ENCODE measurements at places on chromosomes 4 and X.

DNA sequence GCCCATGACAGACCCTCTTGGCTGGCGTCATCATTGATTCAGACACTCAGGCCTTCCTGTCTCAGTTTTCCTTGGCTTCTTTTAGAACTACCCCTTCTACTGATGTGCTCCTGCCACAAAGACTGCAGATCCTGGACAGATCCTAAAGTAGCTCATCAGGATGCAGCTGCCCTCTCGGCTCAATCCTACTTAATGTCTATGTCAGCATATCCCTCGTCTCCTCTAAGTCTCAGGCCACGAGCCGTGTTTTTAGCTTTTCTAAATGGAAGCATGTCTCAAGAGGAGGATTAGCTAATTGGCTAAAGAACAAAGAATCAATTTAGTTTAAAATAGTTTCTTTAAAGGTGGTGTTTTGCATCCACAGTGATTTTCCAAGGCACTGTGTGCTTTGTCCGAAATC is 447.7 kb downstream of the STIM2 start:
- no peak for DNase-seq

DNA sequence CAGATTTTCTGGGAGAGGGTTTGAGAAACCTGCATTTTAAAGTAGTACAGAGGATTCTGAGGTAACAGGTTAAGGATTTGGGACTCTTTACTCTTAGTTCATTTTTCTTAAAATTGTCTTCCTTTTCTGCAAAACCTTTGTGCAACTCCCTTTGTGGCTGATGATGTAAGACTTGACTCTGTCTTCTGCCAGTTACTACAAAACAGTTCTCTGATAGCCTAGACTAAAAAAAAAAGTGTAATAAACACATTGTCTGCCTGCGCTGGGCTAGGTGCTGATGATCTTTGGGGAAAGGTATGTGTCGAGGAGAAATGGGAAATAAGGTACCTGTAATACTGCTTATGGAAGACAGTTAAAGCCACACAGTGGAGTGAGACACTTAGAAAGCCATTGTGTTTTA is 28.7 kb downstream of the IL13RA1 start:
- no peak for DNase-seq

GRCh38 chr4:153234885-153235284 is 30.6 kb downstream of the TRIM2 start:
- no peak for DNase-seq

DNA sequence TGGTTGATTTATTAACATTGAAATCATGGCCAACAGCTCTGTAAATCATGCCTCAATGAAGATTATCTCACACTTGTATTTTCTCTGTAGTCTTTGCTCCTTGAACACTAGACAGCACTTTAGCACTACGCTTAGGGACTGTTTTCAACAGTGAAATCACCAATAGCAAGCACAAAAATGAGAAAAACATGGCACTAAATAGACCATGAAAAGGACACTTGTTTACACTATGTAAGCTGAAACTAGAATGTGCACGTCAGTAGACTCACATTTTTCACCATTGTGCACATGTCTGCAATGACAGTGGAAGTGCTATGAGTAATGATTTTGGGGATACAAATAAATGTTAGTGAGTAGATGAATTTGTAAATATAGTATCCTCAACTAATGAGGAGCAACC is 3.1 kb downstream of the BMP2K start:
- no peak for DNase-seq

DNA sequence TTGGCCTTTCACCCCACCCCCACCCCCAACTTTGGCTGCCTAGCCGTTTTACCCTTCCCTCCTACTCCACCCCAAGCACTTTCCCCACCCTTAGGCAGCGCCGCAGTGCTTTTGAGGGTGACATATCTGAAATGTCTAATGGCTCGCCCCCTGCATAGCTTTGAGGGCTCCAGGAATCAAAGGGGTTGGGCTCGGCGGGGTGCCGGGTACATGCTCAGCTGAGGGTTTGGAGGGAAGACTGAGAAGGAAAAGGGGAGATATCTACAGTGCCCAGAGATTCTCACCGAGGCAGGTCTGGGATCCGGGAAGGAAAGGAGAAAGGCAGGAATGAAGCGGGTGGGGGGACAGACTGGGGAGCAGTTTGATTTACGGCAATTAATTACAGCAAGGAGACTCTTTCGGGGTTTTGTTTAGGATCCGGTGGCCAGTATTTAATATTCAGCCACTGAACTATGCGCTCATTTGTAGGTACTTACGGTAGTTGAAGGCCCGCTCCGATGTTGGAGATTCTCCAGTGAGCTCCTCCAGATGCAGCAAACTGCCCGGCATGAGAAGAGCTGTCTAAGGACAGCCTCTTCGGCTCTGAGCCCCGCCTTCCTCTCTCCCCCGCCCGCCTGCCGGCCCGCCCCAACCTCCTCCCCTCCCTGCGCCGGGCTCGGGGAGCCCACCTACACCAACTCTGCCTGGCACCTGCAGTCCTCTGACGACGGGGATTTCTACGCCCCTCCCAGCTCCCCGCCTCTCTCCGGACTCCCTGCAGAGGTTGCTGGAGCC is at the start of gene IGSF1:
TSS of gene IGSF1 (minus strand) at position 569 of the 774 bp plus-strand sequence. CDS start 2,632 bp downstream, outside the sequence.
- DNase-seq, result no peak

DNA sequence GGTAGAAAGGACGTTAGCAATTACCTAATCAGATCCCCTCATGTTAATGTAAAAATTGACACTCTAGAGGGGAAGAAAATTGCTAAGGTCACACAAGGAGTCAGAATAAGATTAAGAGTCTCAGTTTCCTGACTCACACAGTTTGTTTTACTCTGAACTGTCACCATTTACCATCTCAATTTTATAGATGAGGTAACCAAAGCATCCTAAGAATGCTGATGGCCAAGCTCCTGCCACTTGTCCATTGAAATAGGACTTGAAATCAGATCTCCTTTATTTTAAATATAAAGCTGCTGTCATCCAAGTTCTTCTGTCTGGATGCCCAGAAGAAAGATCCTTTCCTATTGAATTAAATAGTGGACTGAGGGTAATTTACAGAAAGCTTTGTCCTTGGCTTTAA is 114.8 kb upstream of the VAMP7 start:
- no peak for DNase-seq

DNA sequence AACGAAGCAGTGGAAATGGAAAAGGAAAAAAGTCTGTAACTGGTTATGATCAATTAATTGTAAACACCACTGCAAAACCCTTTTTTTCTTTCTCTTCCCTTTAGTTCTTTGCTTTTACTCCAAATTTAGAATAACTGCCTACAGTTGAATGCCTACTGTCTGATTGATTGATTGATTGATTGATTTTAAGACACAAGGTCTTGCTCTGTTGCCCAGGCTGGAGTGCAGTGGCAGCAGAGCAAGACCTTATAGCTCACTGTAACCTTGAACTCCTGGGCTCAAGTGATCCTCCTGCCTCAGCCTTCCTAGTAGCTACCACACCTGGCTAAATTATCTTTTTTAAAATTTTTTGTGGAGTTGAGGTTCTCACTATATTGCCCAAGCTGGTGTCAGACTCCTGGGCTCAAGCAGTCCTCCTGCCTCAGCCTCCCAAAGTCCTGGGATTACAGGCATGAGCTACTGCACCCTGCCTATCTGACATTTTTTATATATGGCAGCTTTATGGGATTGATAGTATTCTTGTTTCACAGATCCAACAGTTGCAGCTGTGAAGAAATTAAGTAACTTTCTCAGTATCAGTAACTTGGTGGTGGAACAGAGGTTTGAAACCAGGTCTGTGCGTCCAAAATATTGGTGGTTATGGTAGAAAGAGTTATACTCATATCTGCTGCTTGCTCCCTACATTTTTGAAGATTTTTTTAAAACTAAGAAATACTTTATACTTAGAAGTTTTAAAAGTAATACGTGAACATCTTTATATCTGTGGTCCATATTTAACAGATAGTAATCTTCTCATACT is 12.4 kb downstream of the UBE2K start:
- no peak for DNase-seq

GRCh38 chr4:138305050-138305449 is 62.9 kb upstream of the SLC7A11 start:
- DNase-seq, result no peak

DNA sequence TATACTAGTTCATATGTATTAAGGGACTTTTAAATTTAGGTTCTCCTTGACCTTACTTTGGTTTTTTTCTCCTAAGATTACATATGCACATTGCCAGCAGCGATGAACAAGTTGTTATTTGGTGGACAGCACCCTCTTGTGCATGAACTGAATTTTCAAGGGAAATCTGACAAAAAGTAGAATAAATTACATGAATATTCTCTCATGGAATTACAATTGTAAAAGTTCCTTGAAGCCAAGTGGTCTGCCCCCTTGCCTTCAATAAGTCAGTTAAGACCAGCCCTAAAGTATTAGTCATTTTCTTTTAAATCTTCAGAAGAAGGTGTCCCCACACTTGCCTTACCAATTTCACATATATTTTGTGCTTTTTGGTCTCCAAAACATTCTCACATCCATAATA is 30.7 kb upstream of the SMARCA5 start:
- DNase-seq, result no peak

DNA sequence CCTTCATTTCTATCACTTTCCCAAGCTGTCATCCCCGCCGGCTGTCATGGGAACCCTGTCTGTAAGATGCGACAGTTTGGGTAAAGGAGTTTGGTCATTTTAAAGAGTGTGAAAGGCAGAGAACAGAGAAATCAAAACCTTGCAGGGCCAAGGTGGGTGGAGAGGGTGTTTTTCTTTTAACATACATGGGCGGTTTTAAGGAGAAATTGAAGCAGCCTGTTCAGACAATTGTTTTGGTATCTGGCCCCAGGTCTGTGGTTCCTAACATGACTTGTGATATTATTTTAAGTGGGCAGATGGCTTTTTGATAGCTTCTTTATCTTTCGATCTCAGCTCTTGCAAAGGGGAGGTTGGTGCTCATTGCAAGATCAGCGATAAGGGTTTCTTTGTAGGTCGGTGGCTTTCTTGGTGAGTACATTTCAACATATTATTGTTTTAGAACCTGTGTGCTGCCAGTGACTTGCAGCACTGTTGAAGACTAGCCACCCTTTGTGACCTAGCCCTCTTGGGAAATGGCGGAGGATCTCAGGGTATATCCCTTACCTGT is 3.7 kb downstream of the PPP1R3F start:
- DNase-seq, result no peak

DNA sequence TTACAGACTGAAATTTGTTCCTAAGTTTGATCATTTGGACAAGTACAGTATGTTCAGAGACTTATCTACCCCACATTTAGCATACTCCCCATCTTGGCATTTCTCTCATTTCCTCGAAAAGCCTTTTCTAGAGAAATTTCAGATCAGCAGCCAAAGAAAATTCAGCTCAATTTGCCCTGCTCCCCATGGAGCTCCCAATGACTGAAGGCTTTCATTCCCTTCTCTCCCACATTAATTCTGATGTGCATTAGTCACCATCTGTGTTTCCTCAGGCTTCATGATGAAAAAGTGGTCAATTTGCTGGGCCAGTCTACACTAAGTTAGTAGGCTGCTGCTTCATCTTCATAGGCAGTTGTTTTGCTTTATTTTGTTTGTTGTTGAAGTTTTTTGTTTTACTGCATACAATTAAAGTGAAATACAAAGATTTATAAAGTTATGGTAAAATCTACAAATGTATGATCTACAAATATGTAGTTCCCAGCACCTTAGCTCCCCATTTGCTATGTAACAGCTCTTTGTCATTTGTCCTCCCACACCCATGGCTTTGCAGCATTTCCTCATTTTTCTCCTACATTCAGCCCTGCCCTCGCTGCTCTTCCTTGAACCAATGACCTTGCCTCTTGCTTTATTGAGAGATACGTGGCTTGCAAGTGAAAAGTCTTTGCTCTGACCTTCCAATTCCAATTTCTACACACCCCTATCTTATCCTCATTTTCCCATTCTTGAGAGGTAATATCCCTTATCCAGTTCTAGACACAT is 193.9 kb downstream of the ANAPC10 start:
- no peak for DNase-seq

DNA sequence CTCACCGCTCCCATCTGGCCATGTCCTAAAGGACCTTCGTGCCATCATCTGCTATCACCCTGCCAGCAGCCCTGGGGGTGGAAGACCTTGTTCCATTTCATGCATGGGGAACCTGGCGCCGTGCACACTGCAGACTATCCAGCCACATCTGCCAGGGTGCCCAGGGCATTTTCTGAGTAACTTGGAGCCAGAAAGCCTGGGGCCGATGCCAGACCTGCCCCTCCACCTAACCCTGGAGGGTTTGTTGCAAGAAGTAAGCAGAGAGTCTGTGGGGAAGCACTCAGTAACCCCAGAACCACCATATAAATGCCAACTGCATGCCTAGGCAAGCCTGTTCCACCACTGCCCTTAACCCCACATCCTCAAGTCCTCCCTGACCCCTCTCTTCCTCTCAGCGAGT is 7.3 kb downstream of the HAUS7 start:
- DNase-seq, result no peak

- DNase-seq, result no peak
Observed at GRCh38 chrX:44349561-44349960, 6.1 kb upstream of the EFHC2 start.

GRCh38 chrX:153590961-153591956 is 7.7 kb downstream of the CCNQ start:
- no peak for DNase-seq

- DNase-seq, result no peak
Observed at GRCh38 chrX:141175786-141176185, 1.1 kb downstream of the LDOC1 start.

DNA sequence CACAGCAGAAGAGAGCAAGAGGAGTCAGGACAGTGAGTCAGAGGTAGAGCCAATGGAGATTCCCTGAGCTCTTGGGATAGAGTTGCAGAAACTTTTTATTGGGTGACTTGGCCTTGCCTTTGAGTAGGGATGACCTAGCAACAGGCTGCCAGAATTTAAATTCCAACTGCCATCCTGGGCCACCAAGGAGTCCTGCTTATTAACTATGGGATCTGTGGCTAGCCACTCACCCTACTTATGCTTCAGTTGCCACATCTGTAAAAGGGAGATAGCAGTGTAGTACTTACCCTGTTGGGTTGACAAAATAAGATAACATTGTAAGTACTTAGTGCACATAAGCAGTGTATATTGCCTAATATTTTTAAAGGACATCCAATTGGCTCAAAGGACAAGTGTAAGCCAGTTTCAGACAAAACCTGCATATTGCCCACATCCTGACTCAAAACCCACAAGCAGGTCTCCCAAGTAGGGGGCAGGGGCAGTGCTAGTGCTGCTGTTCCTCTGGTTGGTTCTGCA is 43.5 kb upstream of the TMEM164 start:
- DNase-seq, result no peak

DNA sequence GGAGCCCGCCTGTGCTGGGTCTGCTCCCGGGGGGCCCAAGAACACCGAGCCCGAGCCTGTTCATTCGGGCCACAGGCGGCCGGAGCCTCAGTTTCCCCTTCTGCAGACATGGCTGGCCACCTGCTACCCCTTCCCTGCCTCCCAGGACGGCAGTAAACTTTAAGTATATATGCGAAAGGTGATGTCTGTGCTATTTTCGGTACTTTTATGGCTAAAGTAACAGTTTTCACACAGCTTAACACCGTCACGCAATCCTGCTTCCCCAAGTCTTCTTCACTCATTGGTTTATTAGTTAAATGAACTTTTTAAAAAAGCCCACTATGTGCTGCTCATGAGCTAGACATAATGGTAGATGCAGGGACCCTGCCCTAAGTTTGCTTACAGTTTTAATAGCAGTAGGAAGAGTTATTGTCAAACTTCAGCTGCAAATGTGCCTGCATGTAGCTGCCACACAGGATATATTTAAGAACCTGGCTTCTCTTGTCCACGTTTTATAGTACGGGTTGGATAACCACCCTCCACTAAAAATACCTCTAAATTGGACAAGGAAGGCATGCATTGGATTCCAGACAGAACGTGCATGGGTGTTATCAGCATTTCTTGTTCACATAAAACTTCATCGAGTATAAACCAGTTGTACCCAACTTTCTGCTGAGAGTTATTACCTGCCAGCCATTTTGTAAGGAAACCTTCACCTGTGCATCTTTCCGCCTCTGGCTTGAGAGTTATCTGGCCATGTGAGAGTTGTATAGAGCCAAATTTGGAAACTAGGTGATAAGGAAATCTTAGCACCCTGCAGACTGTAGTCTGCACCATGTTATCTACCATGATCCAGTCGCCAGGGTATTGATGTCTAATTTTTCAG is 741 bp downstream of the ANAPC4 start:
- no peak for DNase-seq
